A172 (cell line): ENCODE measurements at places on chromosomes 2 and 18. TPM values are rescaled to one million over a fixed set of nuclear protein-coding genes. Genes with fewer than 3 reads are reported as not detected.
A peak's percentile ranks its signal among the peaks of the same experiment; 100 is the strongest.

DNA sequence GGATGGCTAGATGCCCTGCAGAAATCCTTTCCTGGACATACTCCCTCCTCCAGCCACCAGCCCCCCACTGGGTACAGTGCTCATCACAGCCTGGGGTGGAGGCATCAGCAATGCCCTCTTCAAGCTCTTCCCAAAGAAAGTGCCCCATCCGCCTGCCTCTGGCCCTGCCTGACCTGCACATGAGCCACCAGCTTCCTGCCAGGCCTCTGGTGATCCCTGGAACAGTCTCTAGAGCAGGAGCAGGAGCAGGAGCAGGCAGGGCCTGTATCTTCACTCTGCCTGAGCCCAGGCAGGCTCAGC lies 54.1 kb upstream of the CAB39 start:
- DNase-seq, result no peak

DNA sequence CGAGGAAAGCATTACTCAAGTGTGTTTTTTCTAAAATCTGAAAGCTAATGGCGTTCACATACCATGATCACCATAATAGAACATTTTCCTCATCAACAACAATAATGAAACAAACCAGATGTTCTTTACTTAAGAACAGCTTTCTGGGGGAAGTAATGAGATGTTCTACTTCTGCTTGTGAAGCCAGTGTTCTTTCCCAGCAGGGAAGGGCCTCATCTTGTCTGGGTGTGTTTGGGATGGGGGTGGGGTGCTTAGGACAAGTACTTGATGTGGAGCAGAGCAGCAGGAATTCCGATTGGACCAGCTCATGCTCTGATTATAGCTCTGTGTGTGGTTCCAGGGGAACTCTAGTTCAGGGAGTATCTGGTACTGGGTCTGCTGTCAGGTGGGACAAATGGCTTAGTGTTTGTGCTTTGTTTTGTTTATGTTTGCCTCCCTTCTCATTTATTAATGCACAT lies 163.0 kb upstream of the NOSTRIN start:
- peak; percentile 21 for DNase-seq

DNA sequence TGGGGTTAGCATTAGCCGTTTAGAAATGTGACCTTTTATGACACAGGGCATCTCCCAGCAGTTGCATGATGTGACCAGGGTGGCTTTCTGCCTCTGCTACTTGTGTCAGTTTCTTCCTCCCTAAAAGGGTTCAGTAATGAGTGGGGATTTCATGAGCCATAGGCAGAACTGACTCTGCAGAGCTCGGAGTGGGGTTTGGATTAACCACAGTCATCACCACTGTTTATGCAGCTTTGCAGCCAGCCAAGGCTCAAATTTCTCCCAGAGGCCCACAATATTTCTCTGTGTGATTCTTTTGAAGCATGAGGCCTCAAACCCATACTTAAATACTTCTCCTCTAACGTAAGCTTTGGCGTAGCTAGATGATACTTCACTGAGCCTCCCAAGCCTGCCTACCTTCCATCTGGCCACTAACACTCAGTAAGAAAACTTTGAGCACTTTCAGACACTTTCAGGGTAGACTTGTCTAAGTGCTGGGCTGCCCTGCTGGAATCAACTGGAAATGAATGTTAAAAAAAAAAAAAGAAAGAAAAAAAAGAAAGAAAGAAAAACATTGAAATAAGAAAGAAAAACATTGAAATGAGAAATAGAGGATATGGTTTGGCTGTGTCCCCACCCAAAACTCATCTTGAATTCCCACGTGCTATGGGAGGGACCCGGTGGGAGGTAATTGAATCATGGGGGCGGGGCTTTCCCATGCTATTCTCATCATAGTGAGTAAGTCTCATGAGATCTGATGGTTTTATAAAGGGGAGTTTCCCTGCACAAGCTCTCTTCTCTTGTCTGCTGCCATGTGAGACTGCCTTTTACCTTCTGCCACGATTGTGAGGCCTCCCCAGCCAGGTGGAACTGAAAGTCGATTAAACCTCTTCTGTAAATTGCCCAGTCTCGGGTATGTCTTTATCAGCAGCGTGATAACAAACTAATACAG lies 11.5 kb upstream of the LAPTM4A start:
- DNase-seq, result peak; percentile 35

DNA sequence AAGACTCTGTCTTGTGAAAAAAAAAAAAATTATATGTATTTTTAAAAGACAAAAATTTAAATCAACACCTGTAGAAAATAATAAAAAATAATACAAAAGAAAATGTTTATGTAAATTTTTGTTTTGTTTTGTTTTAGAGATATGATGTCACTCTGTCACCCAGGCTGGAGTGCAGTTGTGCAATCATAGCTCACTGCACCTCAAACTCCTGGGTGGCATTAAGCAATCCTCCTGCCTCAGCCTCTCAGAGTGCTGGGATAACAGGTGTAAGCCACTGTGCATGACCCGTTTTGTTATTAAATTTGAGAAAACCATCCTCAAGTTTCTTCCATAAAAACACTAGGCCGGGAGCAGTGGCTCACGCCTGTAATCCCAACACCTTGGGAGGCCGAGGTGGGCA lies 56.2 kb upstream of the B3GNT7 start:
- no peak for DNase-seq

DNA sequence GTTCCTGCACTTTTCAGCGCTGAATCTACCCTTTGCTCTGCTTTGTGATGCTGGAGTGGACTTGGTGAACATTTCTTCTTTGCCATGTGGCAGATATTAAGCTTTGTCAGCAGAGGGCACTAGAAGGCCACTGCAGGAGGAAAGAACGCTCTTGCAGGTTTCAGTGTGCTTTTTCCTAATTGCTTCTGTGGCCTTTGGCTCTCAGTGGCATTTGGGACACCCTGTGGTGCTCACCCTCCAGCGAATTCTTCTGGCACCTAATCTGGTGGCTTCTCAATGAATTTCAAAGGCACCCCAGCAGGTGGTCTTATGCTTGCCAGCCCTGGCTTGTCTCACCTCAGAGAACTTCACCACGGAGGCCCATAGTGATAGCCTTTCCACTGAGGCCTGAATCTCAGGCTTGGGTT lies 146.7 kb downstream of the MYO3B start:
- DNase-seq, result peak; percentile 55

DNA sequence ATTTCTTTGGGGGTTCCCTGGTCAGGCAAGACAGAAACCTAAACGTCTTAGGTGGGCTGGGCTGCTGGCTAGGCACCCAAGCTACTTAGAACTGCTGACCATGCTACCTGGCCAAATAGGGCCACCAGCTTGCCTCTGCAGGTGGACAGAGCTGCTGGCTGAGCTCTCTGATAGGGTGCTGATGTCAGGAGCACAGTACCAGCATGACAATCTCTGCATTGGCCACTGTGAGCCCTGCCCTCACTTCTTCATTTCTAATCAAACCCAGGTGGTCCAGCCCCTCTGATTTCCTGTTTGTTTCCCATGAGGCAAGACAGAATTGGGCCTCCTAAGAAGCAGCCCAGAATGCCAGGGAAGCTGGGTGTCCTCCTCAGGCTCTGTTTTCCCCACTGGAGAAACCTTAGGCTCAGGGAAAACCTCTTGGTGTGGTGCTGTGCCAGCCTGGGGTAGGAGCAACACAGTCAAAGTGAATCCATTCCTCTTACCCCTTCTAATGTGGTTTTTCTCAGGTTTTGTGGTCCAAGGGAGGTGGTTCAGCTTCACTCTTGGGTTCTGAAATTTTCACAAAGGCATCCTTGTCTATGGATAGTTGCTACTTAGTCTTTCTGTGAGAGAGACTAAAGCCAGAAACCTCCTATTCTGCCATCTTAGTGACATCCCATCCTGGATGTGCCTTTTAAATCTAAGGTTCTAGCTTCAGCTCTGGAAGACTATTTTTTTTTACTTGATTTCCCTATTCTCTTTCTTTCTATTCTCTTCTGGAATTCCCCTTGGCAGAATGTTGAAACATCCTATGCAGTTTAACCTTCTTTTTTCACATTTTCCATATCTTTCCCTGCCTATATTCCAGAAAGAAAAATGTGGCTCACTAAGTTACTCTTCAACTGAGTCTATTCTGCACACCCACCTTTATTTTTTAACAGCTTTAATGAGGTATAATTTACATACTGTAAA lies 15.2 kb downstream of the SP100 start:
- DNase-seq, result no peak

GRCh38 chr2:21040468-21041377 lies 3.1 kb downstream of the APOB start:
- DNase-seq, result no peak

DNA sequence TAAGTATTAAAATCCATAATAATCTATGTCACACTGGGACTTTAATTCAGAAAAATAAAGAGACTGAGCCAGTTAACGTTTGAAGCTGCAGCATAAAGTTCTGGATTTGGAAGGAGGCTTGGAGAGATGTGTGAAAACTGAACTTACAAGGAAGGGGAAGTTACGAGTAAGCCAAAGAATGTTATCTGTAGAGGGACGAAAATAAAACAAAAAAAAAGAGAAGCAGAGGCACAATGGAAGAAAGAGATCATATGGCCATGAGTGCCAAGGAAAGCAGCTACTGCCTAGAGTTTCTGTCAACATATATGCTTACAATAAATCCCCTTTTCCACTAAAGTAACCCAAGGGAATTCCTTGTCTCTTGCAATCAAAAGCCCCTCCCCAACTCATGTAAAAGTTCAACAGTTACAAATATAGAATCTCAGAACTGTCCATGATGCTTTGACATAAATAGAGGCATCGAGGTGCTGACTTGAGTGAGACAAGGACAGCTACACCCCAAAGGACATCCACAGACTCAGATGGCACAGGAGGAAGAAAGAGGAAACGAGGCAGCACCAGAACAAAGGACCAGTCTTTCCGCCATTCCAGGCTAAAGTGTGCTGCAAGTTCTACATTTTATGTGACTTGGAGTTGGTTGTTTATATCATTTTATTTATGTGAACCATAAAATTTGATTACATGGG lies 16.1 kb upstream of the ARL5A start:
- DNase-seq, result no peak

DNA sequence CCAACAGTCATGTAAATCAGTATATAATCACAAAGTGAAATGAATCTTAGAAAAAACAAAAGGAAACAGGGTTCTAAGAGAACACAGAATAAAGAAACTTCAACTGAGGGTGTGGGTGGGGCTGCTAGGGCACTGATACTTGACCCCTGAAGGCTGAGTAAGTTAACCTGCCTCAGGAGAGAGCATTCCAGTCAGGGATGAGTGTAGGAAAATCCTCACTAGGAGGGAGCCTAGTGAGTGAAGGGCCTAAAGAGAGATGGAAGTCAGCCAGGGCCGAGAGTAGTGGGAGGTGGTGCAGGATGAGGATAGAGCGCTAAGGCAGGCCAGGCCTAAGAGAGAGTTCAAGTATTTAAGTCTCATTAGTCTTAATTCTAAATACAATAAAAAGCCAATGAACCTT lies 342.6 kb downstream of the SATB2 start:
- DNase-seq, result no peak

DNA sequence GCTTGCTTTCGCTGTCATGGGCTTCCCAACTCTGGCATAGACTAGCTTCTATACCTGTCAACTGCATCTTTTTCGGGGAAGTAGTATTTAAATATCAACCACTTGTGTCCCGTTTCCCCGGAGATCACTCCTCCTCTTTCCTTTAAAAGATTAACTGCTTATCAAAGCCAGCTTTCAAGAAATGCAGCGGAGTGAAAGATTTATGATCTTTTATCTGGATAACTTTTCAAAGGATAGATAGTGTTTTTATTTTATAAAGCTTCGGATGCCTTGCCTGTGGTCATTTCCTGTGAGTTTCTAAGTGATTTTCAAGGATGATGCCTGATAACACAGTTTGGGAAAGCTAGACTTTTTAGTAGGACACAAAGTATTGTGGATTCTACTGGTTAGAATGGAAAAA lies 2.9 kb upstream of the IGFBP5 start:
- DNase-seq, result no peak

DNA sequence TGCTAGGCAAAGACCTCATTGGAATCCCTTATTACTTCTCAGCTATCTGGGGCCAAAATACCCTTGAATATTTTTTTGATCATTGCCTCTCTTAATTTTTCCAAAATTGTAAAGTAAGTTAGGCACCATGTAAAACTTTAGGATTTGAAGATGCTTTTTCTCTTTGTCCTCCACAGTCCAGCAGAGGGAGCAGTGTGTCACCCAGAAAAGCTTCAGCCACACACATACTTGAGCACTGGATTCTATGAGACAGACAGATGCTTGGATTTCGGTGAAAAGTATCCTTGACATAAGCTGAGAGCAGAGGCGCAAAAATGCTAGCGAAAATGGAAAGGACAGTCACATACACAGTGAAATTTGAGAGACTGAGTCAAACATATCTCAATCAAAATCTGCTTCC lies 74.7 kb upstream of the KCNJ3 start:
- DNase-seq, result peak; percentile 59

- no peak for DNase-seq
Observed at GRCh38 chr2:25333981-25334380, 7.7 kb downstream of the DNMT3A start.

- DNase-seq, result no peak
Observed at GRCh38 chr2:142952793-142953494, 75.5 kb downstream of the KYNU start.

DNA sequence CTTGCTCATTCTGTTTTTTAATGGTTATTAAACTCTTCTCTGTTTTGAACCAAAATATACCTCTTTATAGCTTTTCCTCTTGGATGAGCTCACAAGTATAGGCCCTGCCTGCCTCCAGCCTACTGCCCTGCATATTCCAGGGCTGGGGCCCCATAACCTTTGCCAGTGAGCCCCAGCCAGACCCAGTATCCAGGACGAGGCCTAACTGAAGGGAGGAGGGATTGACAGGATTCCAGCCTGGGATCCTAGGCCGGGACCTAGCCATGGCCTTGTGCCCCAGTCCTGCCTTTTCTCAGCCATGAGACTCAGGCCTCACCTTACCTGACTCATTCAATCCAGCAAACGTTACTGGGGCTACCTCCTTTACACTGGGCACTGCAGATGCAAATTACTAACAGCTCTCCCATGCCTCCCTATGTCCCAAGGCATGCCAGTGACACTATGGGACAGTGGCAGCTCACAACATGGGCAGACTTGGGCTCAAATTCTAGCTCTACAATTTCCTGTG lies 159.2 kb downstream of the DDX1 start:
- no peak for DNase-seq

GRCh38 chr2:107595285-107595684 lies 231.4 kb upstream of the RGPD4 start:
- no peak for DNase-seq

DNA sequence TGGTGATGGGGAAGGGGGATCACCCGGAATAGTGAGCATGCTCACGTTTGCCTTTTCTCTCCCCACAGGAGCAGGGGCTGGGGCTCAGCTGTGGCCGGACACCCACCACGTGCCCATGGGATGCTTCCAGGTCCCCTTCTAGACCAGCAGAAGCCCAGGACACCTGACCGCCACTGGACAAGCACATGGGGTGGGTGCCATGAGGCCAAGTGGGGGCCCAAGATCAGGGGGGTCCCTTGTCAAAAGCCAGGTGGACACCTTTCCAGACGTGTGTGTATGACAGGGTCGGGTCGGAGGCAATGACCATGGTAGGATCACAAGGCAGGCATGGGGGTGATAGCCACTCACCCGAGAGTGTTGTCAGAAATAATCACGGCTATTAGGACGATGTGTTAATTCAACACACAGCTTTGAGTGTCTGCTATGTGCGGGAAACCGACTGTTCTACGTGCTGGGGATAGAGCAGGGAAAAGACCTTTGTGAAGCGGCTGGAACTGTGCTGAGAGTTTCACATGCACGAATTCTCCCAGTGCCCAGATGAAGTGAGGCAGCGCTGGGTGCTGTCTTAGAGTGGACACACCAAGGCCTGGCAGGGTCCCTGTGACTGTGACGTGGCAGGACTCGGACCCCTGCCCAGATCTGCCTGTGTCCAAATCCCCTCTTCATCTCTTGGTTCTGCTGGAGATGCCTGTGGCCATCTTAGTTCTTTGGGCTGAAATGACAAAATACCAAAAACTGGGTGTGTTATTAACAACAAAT lies 244.7 kb downstream of the NDUFA10 start:
- no peak for DNase-seq

The SULT1C4 gene
- not detected in 2 replicates for total RNA-seq
